ENCODE measurements at places on chromosomes 3 and 15.
A peak's percentile ranks its signal among the peaks of the same experiment; 100 is the strongest.

- no peak for DNase-seq
These were observed at the start of gene STAB1 for GRCh38 chr3:52494886-52495495. TSS of gene STAB1 (plus strand) at chr3:52495338. CDS start at chr3:52495414, 76 bp downstream.

DNA sequence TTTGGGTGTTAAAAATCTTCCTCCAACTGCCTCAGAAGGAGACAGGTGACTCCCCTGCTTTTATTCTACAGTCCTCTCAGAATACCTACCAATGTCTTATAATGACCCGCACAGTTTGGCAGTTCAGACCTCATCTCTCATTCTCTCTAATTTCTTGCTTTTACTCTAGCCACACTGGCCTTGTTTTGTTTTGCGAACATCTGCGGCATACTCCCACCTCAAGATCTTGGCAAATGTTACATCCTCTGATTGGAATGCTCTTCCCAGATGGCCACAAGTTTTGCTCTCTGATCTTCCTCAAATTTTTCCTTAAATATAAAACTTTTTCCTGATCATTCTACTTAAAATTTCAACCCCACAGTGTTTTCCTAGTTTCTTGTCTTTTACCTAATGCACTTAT, 94.1 kb downstream of the PLSCR2 start:
- no peak for DNase-seq

- no peak for DNase-seq
These were observed 145.3 kb downstream of the CD47 start for GRCh38 chr3:107945417-107946094.

DNA sequence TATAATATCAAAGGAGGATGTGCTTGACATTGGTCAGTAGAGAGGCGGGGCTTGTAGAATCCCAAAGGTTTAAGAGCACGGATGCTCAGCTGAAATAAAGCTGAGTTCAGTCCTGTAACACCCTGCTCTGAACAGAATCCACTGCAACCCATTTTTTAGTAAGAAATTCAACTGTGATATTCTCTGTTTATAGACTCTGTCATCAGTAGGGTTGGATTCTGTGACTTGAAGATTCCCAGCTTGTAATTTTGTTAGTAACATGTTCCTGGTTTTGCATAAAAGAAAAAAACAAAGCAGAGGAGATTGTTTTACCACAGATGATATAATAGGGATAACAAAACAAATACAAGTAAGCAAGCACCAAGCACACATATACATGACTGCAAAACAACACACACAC, 324.6 kb upstream of the NR2F2 start:
- DNase-seq = no peak

- no peak for DNase-seq
These were observed 336.2 kb upstream of the TPM1 start for GRCh38 chr15:62706317-62706716.

GRCh38 chr15:91140601-91141000, 40.5 kb downstream of the SV2B start:
- no peak for DNase-seq

- no peak for DNase-seq
These were observed 792.3 kb downstream of the DIPK2A start for GRCh38 chr3:144763878-144764454.

DNA sequence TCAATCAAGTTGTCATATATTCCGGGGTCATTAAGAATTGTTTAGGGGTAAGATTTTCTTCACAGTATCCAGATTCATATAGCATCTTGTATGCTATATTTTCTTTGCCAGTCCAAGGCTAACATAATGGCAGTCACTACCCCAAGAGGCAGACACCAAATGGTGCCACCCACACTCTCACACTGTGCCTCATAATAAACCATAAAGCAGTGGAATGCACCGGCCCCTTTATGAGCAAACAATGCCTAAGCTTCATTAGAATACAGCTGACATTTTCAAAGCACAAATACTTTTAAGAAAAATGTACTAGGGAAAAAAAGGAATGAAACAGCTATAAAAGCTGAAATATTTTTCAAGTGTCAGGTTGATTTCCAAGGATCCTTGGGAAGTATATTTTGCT, 121.6 kb downstream of the TFDP2 start:
- peak; percentile 41 for DNase-seq

All from NCI-H2107 (cell line).